ENCODE measurements at places on chromosomes 16 and 17.

- DNase-seq = no peak
Measured at GRCh38 chr16:21719283-21719682, 55.5 kb downstream of the OTOA start.

DNA sequence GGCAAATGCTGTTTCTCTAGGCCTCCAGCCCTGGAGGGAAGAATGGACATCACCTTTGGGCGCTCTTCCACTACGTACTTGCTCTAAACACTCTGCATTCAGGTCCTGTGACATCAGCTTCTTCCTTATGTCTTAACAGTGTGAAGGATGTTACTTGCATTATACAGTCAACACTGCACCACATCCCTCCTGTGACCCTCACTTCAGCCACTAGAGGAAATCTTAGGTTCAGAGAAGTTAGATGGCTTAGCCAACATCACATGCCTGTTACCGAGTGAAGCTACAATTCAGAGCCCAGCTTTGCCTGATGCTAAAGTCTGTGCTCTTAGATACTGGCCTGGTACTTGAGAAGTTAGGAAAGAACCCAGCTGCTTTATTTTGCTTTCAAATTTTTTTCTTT is 18.3 kb downstream of the UBFD1 start:
- DNase-seq = no peak

GRCh38 chr16:69286941-69287713 is 24.0 kb upstream of the VPS4A start:
- no peak for DNase-seq

DNA sequence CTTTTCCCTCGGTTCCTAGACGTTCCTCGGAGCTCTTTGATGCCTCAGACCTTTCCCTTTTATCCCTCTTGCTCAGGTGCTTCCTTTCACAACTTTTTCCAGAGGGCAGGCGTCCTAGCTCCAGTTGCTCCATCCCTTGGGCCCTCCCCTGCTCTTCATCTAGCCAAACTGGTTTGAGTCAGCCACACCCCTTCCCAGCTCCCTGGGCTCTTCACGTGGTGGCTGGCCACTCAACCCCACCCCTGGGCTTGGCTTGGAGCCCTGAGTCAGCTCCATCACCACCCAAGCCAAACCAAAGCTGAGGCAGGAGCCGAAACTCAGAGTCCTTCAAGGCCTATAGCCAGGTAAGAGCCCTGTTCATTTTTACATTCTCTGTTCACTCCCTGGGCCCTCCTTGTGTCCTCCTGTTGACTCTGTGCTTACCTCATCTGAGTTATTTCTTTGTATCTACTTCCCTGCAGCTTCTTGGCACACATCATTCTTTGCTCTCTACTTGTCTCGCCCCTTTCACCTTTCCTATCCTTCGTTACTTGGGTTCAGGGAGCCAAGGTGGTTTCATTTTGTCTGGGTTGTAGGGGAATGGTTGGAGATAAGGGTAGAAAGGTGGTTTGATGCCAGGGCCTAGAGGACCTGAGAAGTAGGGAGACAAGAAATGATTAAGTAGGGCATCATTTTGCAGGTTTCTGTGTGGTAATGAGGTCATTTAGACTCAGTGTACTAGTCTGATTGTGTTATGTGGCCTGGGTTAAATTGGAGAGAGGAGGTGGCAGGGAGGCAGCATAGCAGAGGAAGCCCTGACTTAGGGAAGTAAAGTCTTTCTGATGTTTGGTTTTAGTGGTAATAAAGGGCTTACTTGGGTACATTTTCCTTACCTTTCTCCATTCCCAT is 7.6 kb upstream of the PHKG2 start:
- no peak for DNase-seq

GRCh38 chr16:69566240-69566980 is 644 bp downstream of the NFAT5 start:
- DNase-seq = peak; percentile 25

Measured in stimulated activated CD4-positive, alpha-beta T cell treated with anti-CD3 and anti-CD28 coated beads, Interleukin-1b, Interleukin-23, amount 100 ng/mL, for 48 hours (primary cell).